ENCODE measurements at places on chromosomes 4 and X. TPM values are rescaled to one million over a fixed set of nuclear protein-coding genes. Genes with fewer than 3 reads are reported as not detected.

BTK gene
- total RNA-seq: 0.31 TPM

- no peaks in the 10 kb centered on the region for H3K36me3 ChIP-seq
- no peak for DNase-seq
- peaks cover 17% of the 10 kb centered on the region for H3K4me1 ChIP-seq
- H3K4me3 ChIP-seq: no peak overlapping the region
Measured at GRCh38 chr4:181646864-181647263, 596.3 kb upstream of the TENM3 start.

CHST7 gene
- total RNA-seq: 27.2 TPM

DNA sequence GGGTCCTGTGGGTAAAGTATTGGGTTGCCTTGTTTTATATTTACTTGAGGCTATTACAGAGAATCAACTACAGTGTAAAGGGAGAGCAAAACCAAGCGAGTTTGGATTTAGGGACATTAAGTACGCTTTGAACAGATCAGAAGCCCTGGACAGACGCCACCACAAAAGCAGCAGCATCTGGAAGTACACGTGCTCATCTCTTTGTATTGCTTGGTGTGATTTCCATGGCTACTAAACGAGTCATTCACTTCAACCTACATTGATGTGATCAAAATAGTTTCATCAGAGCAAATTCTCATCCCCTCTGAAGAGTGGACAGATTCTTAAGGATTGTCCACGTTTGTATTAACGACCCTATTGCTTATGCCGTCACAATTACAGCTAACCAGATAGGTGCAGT lies 85.1 kb downstream of the SORBS2 start:
- DNase-seq: no peak
- no peak overlapping the region for H3K4me3 ChIP-seq
- H3K36me3 ChIP-seq: no peaks in the 10 kb centered on the region
- no peak overlapping the region for H3K27ac ChIP-seq
- H3K27me3 ChIP-seq: no peaks in the 10 kb centered on the region

GRCh38 chr4:85210353-85210752 lies 243.9 kb upstream of the WDFY3 start:
- DNase-seq: no peak
- no peak overlapping the region for H3K4me3 ChIP-seq
- H3K27me3 ChIP-seq: no peaks in the 10 kb centered on the region
- no peaks in the 10 kb centered on the region for H3K4me1 ChIP-seq
- no peaks in the 10 kb centered on the region for H3K36me3 ChIP-seq

DNA sequence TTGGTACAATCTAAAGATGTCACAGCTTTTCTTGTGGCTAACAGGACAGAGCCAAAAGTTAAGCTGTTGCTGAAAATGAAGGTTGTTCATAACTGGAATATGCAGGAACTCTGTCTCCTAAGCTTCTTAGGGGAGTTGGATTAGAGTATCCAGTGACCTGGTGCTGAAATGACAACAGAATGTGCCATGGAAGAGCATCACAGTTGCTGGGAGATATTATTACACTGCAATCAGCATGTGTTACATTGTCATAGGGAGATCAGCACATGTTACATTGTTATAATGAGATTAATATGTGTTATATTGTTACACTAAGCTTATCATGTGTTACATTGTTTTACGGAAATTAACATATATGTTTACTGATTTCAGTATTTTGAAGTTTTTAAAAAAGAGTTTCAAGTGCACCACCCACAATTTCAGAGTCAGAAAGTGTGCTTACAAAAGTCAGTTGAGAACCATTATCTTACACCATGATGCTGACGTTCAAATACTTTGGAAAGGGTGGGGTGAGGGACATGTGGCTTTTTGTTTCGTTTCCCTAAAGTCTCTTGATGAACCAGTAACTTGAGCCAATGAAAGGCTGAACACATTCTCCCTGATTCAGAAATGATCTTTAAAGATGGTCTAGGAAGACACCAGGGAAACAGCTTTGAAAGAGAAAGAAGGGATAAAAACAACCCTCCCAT lies 113.4 kb downstream of the DRD5 start:
- DNase-seq: no peak
- no peak overlapping the region for H3K4me3 ChIP-seq
- H3K4me1 ChIP-seq: peaks cover 3% of the 10 kb centered on the region

DNA sequence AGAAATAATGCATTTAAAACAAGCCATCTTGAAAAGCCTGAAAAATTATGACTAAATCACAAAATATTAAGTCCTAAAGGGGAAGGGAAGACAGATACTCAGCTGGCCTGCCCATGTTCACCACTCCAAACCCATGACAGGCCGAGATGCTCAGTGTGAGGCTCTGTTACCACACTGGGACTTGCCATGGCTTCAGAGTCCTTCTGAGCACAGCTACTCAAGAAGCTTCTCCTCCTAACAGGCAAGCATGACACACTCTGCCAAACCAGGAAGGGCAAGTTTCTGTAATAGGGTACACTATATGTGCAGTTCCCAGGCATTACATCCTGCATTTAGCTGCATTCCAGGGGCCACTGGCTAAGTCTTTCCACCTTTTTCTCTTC lies 34.0 kb upstream of the CYBB start:
- no peaks in the 10 kb centered on the region for H3K36me3 ChIP-seq
- no peak for DNase-seq
- H3K4me1 ChIP-seq: no peaks in the 10 kb centered on the region
- H3K27me3 ChIP-seq: no peaks in the 10 kb centered on the region

SCRG1 gene
- not detected for total RNA-seq

DNA sequence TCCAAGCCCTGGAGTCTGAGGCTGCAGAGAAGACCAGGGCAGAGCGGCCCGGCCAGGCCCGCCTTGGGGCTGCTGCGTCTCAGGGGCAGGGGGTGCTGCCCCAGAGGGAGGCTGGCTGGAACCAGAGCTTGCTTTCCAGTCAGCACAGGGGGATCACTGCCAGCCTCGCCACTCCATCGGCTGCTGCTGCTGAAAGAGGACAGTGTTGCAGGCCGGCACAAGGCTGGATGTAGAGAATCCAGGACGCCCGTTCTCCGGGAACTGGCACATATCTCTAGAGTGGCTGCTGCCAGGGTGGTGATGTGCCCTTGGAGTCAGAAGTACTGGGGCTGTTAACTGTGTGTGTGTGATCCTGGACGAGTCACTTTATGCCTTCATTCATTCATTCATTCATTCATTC lies 31.9 kb upstream of the SORCS2 start:
- DNase-seq: no peak
- H3K4me1 ChIP-seq: no peaks in the 10 kb centered on the region
- no peak overlapping the region for H3K27ac ChIP-seq
- no peak overlapping the region for H3K4me3 ChIP-seq
- H3K36me3 ChIP-seq: no peaks in the 10 kb centered on the region
- no peaks in the 10 kb centered on the region for H3K27me3 ChIP-seq

- DNase-seq: no peak
- no peaks in the 10 kb centered on the region for H3K27me3 ChIP-seq
- peaks cover 8% of the 10 kb centered on the region for H3K4me1 ChIP-seq
- no peak overlapping the region for H3K27ac ChIP-seq
- H3K4me3 ChIP-seq: no peak overlapping the region
Measured at GRCh38 chr4:136246876-136247275, 1285.4 kb downstream of the PCDH18 start.

- peaks cover 19% of the 10 kb centered on the region for H3K4me1 ChIP-seq
- DNase-seq: no peak
Measured at GRCh38 chr4:6968496-6968895, 58.9 kb downstream of the TBC1D14 start.

DNA sequence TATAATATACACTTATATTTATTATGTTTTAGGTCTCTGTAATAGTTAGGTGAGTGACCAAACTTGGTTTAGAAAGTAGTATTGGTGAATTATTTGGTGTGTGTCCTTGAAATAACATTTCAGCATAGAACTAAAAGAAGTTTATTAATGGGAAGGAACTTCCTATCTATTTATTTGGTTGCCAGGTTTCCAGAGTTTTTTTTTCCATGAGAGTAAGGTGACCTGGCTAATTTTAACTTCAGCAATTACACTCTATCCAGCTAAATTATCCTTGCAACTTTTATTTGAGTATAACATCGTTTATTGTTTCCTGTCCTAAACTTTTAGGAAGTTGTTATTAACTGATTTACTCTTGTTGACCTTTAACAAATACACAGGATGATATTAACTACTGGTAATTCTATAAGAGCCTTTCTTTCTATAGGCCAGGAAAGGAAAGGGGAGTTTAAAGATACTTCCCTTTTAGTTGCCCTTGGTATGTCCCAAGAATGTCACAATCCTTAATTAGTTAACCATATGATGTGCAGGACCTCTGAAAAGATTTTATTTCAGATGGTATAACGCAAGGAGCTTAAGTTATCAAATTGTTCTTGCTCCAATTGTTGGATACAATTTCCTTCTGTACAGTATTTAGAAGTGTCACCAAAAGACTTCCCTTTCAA lies 18.9 kb downstream of the PRDM8 start:
- no peak overlapping the region for H3K4me3 ChIP-seq
- H3K27me3 ChIP-seq: peaks cover 36% of the 10 kb centered on the region
- DNase-seq: no peak
- H3K36me3 ChIP-seq: no peaks in the 10 kb centered on the region
- no peak overlapping the region for H3K27ac ChIP-seq

DNA sequence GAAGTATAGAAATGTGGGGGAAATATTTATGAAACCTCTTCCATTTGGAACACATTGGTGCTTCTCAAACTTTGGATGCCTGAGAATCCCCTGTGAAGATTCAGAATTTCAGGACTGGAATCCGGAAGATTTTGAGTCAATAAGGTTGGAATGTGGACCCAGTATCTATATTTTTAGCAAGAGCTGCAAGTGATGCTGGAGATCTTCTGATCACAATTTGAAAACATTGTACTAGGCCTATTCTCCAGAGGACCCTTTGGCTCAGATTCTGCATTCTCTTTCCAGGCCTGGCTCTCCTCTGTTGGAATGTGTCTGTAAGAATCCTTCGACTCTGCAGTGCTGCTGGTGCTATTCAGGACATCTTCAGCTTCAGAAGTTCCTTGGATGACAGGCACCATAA lies 2.4 kb upstream of the PKD2 start:
- H3K27me3 ChIP-seq: peaks cover 21% of the 10 kb centered on the region
- H3K4me1 ChIP-seq: peaks cover 20% of the 10 kb centered on the region
- no peak overlapping the region for H3K4me3 ChIP-seq

GRCh38 chr4:172927096-172927814 lies 241.4 kb upstream of the GALNT7 start:
- DNase-seq: no peak
- H3K4me3 ChIP-seq: no peak overlapping the region
- peaks cover 3% of the 10 kb centered on the region for H3K4me1 ChIP-seq
- no peaks in the 10 kb centered on the region for H3K27me3 ChIP-seq

GASK1B gene
- not detected for total RNA-seq

SPANXN4 gene
- total RNA-seq: not detected

DNA sequence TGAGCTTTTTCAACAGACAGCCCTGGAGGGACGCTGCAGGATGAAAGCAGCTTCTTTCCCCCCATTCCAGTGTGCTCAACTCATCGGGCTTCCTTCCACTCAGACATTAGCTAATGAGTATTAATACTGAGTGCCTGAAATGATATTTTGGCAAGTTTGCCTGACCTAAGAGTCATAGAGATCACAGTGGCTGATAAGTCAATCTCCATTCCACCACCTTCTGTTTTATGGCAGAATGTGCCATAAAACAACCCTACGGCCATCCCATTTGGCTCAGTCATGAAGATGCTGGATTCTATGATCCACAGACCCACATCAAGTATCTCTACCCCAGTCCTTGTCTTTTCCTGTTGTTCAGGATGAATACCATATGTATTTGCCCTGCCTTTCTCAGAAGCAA lies 48.3 kb upstream of the MAB21L2 start:
- no peak overlapping the region for H3K27ac ChIP-seq
- no peaks in the 10 kb centered on the region for H3K27me3 ChIP-seq
- DNase-seq: no peak

- no peak within 1 kb of the TSS for H3K4me3 ChIP-seq
- H3K27ac ChIP-seq: no peak within 1 kb of the TSS
- no peaks in the 10 kb centered on the region for H3K4me1 ChIP-seq
- no peak for DNase-seq
- no peaks in the 10 kb centered on the region for H3K36me3 ChIP-seq
Measured at GRCh38 chrX:15664487-15665444, at the start of gene CLTRN. Gene CLTRN (minus strand): TSS chrX:15664805. CDS start chrX:15664775, 30 bp downstream.

DNA sequence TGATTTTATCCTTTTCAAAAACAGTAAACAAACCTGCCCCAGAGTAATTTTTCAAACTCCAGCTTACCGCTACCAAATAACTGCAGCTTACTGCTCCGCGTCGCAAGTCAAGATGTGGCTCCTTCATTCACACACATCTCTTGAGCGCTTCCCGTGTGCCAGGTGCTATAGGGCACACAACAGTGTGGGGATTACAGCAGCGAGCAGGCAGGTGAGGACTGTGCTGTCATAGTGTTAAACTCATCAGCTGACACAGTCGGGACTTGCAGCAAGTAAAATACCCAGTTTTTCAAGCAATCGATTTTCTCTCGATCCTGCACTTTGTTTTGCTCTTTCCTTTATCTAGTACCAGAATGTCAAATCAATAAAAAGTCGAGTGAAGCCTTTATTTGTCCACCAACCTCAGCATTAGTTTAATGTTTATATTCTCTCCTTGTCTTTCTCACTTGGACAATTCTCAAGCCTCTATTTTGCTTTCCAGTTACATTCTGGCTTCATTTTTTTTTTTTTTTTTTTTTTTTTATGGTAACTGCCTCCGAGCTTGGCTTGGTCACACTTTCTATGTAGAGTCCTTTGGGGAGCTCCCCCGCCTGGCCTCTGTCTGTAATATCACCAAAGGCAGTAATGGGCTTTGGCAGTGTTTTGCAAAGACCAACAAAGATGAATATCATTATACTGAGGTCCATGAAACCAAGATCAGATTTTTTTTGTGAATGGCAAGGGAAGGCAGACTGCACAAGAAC lies 8.3 kb upstream of the ASB5 start:
- DNase-seq: peak; percentile 75
- no peaks in the 10 kb centered on the region for H3K36me3 ChIP-seq
- H3K4me3 ChIP-seq: no peak overlapping the region
- H3K4me1 ChIP-seq: no peaks in the 10 kb centered on the region
- H3K27me3 ChIP-seq: no peaks in the 10 kb centered on the region

GRCh38 chr4:139988863-139989765 lies 164.9 kb downstream of the MAML3 start:
- peak; percentile 67 for DNase-seq
- H3K36me3 ChIP-seq: no peaks in the 10 kb centered on the region
- no peak overlapping the region for H3K27ac ChIP-seq
- no peak overlapping the region for H3K4me3 ChIP-seq

DNA sequence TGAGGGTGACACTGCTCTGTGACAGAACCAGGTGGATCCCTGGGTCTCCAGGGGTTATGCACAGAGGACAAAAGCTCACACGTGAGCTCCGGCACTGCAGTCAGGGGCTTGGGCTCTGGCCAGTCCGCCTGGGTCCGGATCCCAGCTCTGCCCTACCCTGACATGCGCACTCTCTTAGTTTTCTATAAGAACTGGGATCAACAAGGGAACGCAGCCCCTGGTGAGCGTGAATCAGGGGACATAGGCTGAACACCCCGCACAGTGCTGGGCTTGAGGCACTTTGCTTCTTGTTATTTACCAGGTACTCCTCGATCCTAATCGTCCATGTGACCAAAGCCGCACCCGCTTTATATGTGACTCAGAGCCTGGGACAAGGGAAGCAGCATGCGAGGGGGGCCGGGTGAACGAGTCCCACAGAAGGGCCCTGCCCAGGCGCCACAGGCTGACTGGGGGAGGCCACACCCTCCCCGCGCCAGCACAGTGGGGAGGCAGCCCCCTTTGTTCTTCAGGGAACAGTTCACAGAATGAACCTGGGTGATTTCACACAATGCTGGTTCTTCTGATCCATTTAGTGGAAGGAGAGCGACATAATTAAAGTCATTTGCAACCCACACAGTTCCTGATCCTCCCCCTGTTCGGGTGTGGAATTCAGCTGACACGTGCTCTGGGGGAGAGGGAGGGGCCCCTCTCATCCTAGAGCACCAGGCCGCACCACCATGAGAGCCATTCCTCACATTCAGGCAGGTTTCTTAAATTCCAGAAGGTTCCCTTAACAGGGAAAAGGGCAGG lies 55.5 kb downstream of the WFS1 start:
- no peaks in the 10 kb centered on the region for H3K36me3 ChIP-seq
- no peaks in the 10 kb centered on the region for H3K27me3 ChIP-seq
- peak; percentile 28 for DNase-seq

DTHD1 gene
- total RNA-seq: not detected

All from GM23338 (cell line).